ENCODE measurements at places on chromosomes 1 and 21. TPM values are rescaled to one million over a fixed set of nuclear protein-coding genes. Genes with fewer than 3 reads are reported as not detected.
A peak's percentile ranks its signal among the peaks of the same experiment; 100 is the strongest.

Gene XCL1
- total RNA-seq: not detected

Gene SELP
- 18.5 TPM for total RNA-seq

Gene ACOT11
- 14.4 TPM for total RNA-seq

Gene DNAJC28
- total RNA-seq: 6.0 TPM

Gene F13B
- total RNA-seq: not detected

Gene GBP7
- not detected for total RNA-seq

- peak; percentile 33 for DNase-seq
Measured at GRCh38 chr21:37257511-37257966, 9.6 kb downstream of the VPS26C start.

DNA sequence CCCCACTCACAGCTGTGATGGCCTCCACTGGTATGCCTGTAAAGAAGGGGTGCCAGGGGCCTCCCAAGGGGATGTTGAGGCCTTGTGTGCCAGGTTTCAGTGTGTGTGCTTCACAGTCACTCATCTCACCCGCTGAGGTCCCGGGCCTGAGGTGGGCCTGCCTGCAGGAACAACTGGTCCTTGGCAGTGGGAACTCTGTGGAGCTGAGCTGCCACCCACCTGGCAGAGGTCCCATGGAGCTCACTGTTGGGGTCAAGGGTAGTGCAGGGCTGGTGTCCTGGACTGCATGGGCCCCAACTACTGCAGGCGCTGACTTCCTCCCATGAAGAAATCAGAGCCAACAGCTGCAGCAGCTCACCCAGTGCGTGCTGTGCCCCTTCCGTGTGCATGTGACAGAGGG, 17.3 kb upstream of the ZNF678 start:
- peak; percentile 20 for DNase-seq

GRCh38 chr1:225063722-225064121, 134.2 kb downstream of the DNAH14 start:
- DNase-seq: no peak

DNA sequence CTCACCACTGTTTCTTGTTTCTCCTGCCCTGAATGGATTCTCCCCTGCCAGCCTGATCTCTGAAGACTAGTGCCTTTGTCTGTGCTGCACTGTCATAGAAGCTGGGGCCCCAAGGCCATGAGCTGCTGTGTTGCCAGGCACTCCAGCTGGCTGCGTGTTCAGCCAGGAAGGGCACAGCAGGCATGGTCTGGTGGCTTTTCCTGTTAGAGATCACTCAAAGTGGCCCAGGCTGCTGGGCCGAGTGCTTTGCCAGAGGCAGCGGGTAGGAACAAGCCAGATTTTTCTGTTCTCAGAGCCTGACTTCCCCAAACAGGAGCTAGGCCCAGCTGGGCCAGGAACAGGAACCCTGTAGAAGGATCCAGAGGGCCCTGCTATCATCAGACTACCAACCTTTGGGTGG, 5.2 kb downstream of the ADPRS start:
- no peak for DNase-seq

- no peak for DNase-seq
Measured at GRCh38 chr1:228850141-228851100, 115.1 kb downstream of the RHOU start.
